ENCODE measurements at places on chromosomes 4 and X.
A peak's percentile ranks its signal among the peaks of the same experiment; 100 is the strongest.

- no peak for DNase-seq
Measured at GRCh38 chr4:13647031-13647430, 19.5 kb upstream of the BOD1L1 start.

DNA sequence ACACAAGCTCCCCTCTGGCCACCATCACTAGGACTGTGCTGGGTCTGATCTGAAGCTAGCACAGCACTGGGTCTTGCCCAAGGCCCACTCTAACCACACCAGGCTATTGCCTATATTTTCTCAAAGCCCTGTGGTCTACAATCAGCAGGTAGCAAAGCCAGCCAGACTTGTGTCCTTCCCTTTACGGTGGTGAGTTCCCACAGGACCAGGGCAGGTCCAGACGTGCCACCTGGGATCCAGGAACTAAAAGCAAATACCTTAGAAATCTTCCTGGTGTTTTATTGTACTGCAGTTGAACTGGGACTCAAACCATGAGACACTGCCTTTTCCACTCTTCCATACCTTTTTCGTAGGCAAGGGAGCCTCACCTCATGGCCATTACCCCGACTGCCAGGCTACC, 9.0 kb upstream of the MAGEC2 start:
- DNase-seq, result no peak

DNA sequence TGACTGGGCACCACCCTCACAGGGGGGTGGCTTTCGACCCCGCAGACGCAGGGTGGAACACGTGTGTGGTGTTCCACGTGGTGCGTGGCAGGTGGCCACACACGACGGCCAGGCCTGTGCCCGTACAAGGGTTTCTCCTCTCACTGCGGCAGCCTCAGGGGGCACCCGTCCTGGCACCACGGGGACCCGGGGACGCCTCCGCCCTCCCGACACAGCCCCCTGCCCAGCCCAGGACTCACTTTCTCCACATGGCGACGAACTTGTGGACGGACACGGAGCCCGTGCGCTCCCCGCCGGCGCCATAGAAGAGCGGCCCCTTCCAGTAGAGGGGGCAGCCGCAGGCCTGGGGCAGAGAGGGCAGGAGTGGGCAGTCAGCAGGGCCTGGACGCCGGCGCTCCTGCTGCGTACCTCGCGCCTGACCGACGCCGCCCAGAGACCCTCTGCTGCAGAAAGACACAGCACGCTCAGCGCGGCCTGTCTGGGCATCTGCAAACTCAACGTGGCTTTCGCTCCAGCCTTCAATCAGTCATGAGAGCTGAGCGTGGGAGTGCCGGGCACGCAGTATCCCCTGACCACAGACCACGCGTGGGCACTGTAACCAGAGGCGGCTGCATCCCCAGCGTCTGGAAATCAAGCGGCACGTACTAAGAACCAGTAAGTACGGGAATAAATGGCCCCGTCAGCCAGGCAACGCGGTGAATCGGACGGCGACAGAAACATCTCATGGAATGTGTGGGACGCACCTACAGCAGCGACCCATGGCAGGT, 28.9 kb upstream of the GTPBP6 start:
- DNase-seq, result no peak

GRCh38 chr4:73575660-73576059, 44.6 kb downstream of the RASSF6 start:
- DNase-seq, result no peak

DNA sequence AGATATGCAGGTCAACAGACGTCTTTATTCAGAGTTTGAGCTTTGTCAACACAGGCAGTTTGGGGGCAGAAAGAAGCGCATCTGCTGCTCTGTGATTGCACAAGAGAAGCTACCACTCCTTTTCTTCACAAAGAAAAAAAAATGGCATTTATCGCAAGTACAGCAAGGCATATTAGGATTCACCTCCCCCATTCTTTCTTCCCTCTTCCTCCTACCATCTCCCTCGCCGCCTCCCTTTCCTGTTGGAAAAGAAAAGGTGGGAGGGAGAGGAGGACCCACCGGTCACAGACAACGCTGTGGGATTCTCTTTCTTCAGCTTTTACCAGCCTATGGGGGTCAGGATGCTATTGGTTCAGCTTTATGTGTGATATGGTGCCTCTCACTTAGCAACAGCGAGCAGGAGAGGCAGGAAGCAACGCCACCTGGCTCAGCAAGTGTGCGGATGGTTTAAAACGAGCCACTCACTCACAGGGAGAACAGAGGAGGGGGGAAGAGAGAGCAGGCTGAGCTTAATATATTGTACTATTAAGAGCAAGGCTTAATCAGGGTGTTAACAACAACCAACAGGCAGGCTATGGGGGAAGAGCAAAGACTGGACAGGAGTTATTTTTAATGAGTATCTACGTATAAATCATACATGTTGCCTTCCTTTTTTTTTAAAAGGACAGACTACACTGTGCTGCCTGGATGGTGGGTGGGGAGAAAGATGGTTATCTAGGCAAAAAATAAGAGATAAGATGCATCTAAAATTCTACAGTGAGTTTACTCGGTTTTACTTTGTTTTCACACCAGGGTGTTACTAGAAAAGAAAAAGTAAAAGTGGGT, 104.7 kb downstream of the MAML3 start:
- peak; percentile 82 for DNase-seq

DNA sequence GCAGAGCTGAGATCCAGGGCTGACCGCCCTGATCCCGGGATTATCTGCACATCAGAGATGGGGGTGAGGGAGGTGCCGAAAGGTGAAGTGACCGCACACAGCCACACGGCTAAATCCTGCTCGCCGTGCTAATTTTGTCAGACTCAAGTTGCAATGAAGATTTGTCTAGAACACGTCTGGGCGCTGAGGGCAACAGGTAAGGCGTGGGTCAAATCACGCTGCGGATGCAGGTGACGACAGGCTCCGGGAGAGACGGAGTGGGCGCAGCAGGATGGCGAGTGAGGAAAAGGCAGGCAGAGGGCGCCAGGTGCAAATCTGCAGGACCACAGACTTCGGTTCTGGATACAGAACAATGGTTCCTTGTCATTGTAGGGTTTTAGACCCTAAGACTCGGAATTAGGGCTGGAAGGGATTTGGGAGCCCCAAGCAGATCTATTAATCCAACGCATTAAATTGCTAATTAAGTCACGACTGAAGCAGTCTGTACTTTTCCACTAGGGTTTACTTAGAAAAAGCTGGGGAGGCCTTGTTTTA, 1.9 kb upstream of the TBC1D14 start:
- no peak for DNase-seq

GRCh38 chr4:52234561-52235440, 183.7 kb downstream of the SPATA18 start:
- DNase-seq, result peak; percentile 73

- DNase-seq, result no peak
Measured at GRCh38 chrX:34810364-34810763, 132.2 kb upstream of the FAM47B start.
